Endothelial cell of umbilical vein (primary cell): ENCODE measurements at places on chromosomes 1 and 21. TPM values are rescaled to one million over a fixed set of nuclear protein-coding genes. Genes with fewer than 3 reads are reported as not detected.

DNA sequence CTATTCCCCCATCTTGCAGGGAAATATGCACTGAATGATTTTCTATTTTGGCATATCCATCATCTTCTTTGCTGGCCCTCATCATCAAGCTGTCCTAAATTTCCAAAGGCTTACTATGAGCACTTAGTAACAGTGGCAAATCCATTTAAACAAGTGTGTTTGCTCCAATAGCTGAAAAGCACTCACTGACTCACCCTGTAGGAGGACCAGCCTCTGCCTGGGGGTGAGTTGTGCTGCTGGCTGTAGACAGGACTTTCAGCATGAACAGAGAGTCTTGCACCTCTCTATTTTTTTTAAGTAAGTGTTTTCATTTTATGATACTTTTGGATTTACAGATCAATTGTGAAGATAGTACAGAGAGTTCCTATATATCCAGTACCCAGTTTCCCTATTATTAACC lies 97.3 kb downstream of the SLC35F3 start:
- H3K4me3 ChIP-seq = no peak overlapping the region
- H3K27me3 ChIP-seq = no peaks in the 10 kb centered on the region
- no peaks in the 10 kb centered on the region for H3K4me1 ChIP-seq
- no peak for DNase-seq
- no peak overlapping the region for H3K27ac ChIP-seq
- H3K36me3 ChIP-seq = no peaks in the 10 kb centered on the region

- H3K27ac ChIP-seq = no peak overlapping the region
- no peak overlapping the region for H3K4me3 ChIP-seq
- H3K4me1 ChIP-seq = peaks cover 6% of the 10 kb centered on the region
- no peak for DNase-seq
- H3K27me3 ChIP-seq = no peaks in the 10 kb centered on the region
- no peaks in the 10 kb centered on the region for H3K36me3 ChIP-seq
These were observed 122.7 kb downstream of the RYR2 start for GRCh38 chr1:237164406-237165352.

DNA sequence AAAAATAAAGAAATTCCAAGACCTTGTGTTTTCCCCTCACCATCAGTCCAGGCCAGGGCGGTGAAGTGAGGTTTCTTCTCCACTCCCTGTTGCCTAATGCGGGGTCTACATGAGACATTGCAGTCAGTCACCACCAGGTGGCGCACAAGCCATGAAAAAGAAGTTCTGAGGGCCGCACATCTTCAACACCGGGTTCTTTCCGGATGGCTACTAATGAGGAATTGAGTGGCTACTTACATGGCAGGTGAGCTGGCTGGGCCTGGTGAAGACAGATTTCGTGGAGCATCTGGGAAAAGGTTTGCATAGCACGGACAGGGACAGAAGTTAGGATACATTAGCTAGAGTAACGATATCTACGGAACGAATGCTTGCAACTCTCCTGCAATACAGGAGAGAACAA lies 15.8 kb upstream of the S100A11 start:
- H3K36me3 ChIP-seq = no peaks in the 10 kb centered on the region
- H3K27ac ChIP-seq = no peak overlapping the region
- DNase-seq = peak; percentile 65
- H3K4me1 ChIP-seq = peaks cover 10% of the 10 kb centered on the region
- H3K4me3 ChIP-seq = no peak overlapping the region

DNA sequence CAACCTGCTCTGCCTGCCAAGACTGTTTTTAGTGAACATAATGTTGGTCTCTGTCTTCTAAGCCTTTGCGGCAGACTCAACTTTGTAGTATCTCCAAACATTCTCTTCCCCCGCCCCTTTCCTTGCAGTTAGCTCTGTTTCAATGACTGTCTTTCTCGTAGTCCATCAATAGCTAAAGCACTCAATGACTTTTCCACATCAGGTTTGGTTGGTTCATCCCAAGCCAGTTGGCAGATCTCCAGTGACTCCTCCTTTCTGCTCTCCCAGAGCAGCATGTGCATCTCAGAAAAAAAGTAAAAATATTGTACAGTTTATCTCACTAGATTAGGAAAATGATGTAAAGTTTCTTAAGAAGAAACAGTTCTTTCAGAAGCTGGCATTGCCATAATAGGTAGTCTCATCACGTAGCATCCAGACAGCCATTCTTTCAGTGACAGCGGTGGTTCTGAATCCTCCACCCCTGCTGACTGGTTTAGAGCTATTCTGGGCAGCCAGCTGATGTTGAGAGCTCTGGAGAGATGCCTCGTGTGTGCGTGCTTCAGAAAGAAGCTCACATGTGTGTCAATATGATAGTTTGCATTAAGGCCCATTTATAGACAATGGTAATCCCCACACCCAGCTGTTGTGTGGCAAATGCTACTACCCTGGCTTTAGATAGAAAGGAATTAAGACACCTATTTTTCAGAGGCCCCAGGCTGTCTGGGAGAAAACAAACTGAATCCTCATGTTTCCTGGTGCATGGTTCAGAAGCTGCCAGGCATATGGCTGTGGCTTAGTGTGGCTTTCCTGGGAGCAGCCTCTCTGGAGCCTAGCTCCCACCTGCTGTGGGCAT lies 53.2 kb downstream of the CNN3 start:
- no peak overlapping the region for H3K27ac ChIP-seq
- peaks cover 29% of the 10 kb centered on the region for H3K4me1 ChIP-seq
- H3K36me3 ChIP-seq = no peaks in the 10 kb centered on the region
- no peaks in the 10 kb centered on the region for H3K27me3 ChIP-seq
- H3K4me3 ChIP-seq = no peak overlapping the region
- no peak for DNase-seq

The FCRL4 gene
- total RNA-seq = not detected in 2 replicates

GRCh38 chr1:70247122-70247521 lies 25.9 kb downstream of the SRSF11 start:
- H3K27me3 ChIP-seq = no peaks in the 10 kb centered on the region
- no peak overlapping the region for H3K4me3 ChIP-seq
- H3K27ac ChIP-seq = no peak overlapping the region
- no peaks in the 10 kb centered on the region for H3K4me1 ChIP-seq
- no peak for DNase-seq

DNA sequence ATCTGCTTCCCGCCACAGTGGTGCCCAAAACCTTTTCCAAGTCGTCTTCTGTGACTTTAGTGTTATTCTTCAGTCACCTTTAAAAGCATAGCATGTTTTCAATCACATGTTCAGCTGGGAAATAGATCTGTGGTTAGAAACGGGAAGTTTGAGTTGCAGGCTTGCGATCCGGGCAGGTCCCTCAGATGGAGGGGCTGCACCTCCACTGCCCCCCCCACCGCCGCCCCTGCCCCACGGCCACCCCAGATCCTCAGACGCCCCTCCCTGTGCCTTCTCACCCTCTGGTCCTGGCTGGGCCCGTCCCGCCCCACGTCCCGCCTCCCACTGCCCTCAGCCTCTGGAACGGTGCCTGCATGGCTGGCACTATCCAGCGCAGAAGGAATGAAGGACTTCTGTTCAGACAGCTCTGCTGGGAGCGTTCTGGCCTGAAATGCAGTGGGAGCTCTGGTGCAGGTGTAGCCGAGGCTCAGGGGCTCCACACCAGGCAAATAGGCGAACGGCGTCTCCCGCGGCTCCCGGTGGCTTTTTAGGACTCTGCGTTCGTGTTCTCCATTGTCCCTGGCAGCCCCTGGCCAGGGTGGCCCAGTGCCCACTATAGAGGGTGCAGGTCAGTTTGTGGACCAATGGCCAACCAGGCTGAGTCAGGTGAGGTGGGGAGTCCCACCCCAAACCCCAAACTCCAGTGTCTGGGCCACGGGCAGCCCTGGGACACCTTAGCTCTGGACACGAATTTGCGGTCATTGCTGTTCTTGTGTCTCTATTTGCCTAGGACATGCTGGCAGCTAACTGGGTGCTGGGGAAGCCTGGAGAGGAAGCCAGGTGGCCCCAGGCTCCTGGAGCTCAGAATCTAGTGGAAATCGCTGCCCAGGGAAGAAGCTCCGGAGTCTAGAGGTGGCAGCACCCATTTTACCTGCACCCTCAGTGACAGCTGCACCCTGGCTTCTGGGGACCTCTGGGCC lies 67.1 kb downstream of the FAAP20 start:
- H3K4me1 ChIP-seq = no peaks in the 10 kb centered on the region
- no peaks in the 10 kb centered on the region for H3K27me3 ChIP-seq
- DNase-seq = no peak

GRCh38 chr1:91609551-91609950 lies 108.9 kb downstream of the CDC7 start:
- H3K27me3 ChIP-seq = no peaks in the 10 kb centered on the region
- H3K36me3 ChIP-seq = no peaks in the 10 kb centered on the region
- H3K4me1 ChIP-seq = no peaks in the 10 kb centered on the region
- DNase-seq = no peak
- no peak overlapping the region for H3K27ac ChIP-seq

The TDRKH gene
- total RNA-seq = 9.3 and 9.6 TPM in 2 replicates

DNA sequence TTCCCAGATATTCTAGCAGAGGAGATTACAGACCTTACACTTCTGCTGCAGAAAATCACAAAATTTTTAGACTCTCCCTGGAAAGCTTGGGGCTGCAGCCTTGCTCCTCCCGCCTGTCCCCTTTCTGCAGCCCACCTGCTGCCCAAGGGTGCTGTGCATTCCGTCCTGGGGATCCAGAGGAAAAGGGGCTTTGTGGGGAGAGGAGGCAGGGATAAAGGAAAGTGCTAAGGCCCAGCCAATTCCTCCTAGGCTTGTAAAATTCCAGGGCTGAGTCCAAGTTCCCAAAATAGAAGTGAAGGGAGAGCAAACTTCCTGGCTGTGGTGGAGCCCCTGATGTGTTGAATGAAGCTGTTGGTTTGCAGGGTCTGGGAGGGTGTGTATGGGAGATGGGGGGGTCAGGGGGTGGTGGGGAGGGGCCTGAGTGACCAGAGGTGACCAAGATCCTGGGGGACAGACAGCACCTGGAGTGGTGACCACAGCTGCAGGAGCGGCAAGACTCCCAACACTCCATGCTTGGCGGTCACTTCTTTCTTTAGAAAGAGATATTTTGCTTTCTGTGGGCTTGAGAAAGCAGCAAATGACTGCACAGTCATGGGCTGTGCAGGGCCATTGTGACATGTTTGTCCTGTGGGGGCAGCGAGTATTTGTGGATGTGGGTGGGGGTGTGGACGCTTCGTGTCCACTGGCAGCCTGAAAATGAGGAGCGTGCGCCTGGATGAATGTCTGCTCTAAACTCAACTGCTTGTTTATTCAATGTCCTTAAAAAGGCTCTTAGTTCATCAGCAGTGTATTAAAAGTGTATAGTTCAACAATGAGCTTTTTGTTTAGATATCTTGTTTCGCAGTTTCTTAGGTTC lies 68.4 kb downstream of the TLR5 start:
- no peaks in the 10 kb centered on the region for H3K36me3 ChIP-seq
- H3K27me3 ChIP-seq = peaks cover 1% of the 10 kb centered on the region

The ASCL5 gene
- total RNA-seq = not detected in 2 replicates

- no peaks in the 10 kb centered on the region for H3K36me3 ChIP-seq
- H3K27me3 ChIP-seq = no peaks in the 10 kb centered on the region
These were observed 304.3 kb upstream of the ESRRG start for GRCh38 chr1:217027403-217028080.

- H3K4me1 ChIP-seq = peaks cover 11% of the 10 kb centered on the region
- no peaks in the 10 kb centered on the region for H3K27me3 ChIP-seq
- no peak overlapping the region for H3K27ac ChIP-seq
- no peak for DNase-seq
- H3K4me3 ChIP-seq = no peak overlapping the region
These were observed 16.2 kb upstream of the WDR26 start for GRCh38 chr1:224450561-224451350.

- H3K4me1 ChIP-seq = peaks cover 2% of the 10 kb centered on the region
- no peak for DNase-seq
- peaks cover 5% of the 10 kb centered on the region for H3K27me3 ChIP-seq
- no peak overlapping the region for H3K4me3 ChIP-seq
- no peaks in the 10 kb centered on the region for H3K36me3 ChIP-seq
These were observed 31.5 kb upstream of the GNPAT start for GRCh38 chr1:231209531-231209930.

- no peaks in the 10 kb centered on the region for H3K27me3 ChIP-seq
- H3K36me3 ChIP-seq = no peaks in the 10 kb centered on the region
- H3K4me1 ChIP-seq = no peaks in the 10 kb centered on the region
- no peak overlapping the region for H3K27ac ChIP-seq
- no peak overlapping the region for H3K4me3 ChIP-seq
- no peak for DNase-seq
These were observed 24.6 kb upstream of the TRABD2B start for GRCh38 chr1:48021792-48022191.

- DNase-seq = no peak
- peaks cover 16% of the 10 kb centered on the region for H3K36me3 ChIP-seq
- peaks cover 11% of the 10 kb centered on the region for H3K4me1 ChIP-seq
These were observed 10.4 kb downstream of the SSU72 start for GRCh38 chr1:1564268-1564667.

- DNase-seq = peak; percentile 93
- peaks cover 3% of the 10 kb centered on the region for H3K4me1 ChIP-seq
- peaks cover 7% of the 10 kb centered on the region for H3K27me3 ChIP-seq
- H3K4me3 ChIP-seq = no peak overlapping the region
These were observed 80.5 kb upstream of the RALGPS2 start for GRCh38 chr1:178644308-178645120.

DNA sequence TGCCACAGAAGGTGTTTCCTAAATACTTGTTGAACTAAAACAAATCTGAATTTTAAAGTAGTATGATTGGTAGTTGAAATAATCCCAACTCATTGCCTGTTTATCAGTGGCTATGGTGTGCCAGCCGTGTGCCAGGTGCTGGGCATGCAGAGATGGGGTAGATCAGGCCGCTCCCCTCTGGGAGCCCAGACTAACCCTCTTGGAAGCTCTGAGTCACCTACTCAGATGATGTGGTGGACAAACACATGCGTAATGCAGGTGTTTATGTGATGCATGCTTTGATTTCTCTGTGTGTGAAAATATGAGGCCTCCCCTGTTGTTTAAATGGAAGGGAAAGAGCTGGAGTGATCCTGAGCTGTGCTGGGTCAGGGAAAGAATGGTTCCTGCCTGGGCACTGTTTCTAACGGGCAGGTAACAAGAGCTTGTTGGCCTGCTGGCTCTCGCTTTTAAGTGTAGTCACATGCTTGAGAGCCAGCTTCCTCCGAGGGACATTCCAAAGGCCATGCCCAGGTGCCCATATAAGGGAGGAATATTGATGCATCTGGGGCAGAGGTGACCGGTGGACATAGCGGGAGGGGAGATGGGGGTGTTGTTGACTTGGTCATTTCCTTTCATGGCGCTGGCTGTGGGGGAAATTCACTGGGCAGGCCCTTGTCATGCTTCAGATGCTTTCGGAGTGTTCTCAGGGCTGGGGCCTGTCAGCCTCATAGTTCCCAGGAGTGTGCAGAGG lies 10.2 kb downstream of the MFN2 start:
- peaks cover 27% of the 10 kb centered on the region for H3K36me3 ChIP-seq
- no peak overlapping the region for H3K4me3 ChIP-seq
- no peaks in the 10 kb centered on the region for H3K27me3 ChIP-seq
- no peak overlapping the region for H3K27ac ChIP-seq
- no peak for DNase-seq

The ANKRD65 gene
- 0.32 and 0.38 TPM in 2 replicates for total RNA-seq
